ENCODE measurements at places on chromosomes 12 and 14.

DNA sequence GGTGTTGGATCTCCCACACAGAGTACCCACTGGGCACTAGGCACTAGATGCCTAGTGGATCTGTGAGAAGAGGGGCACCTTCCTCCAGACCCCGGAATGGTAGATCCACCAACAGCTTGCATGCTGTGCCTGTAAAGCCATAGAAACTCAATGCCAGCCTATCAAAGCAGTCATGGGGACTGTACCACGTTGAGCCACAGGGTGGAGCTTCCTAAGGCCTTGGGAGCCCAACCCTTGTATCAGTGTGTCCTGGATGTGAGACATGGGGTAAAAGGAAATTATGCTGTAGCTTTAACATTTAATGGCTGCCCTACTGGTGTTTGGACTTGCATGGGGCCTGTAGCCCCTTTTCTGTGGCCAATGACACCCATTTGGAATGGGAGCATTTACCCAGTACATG is 1024.9 kb downstream of the TMEM121 start:
- no peak for DNase-seq

- no peak for DNase-seq
These were observed 16.7 kb downstream of the EGLN3 start for GRCh38 chr14:33934043-33934750.

DNA sequence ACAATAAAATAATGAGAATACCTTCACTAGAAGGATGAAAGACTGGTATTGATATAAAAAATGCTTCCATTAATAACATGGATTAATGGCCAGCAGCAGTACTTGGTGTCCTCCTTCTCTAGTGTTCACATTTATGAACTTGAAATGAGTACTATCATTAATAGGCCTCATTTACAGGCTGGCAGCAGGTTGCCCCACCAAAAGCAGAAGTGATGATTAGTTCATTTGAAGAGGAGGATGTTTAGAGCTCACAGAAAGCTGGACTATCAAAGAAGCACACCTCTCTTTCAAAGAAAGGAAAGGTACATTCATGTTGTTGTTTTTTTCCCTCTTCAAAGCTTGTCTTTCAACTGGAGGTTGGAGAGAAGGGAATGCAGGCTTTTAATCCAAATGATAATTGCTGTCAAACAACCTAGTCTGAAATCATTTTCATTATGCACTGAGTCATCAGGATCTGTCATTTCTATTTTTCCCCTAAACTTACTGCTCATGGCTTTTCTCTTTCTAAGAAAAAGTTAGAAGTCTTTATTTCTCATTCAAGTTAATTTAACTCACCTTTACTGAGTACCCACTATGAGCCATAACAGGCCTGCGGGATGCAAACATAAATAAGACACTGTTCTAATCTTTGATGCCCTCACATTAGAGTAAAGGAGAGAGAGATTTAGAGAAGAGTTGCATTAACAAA is 157.9 kb upstream of the GRIP1 start:
- DNase-seq: no peak

GRCh38 chr14:20671597-20672283 is 12.6 kb upstream of the RNASE4 start:
- no peak for DNase-seq

GRCh38 chr12:118189741-118190191 is 53.8 kb downstream of the PEBP1 start:
- peak; percentile 58 for DNase-seq

DNA sequence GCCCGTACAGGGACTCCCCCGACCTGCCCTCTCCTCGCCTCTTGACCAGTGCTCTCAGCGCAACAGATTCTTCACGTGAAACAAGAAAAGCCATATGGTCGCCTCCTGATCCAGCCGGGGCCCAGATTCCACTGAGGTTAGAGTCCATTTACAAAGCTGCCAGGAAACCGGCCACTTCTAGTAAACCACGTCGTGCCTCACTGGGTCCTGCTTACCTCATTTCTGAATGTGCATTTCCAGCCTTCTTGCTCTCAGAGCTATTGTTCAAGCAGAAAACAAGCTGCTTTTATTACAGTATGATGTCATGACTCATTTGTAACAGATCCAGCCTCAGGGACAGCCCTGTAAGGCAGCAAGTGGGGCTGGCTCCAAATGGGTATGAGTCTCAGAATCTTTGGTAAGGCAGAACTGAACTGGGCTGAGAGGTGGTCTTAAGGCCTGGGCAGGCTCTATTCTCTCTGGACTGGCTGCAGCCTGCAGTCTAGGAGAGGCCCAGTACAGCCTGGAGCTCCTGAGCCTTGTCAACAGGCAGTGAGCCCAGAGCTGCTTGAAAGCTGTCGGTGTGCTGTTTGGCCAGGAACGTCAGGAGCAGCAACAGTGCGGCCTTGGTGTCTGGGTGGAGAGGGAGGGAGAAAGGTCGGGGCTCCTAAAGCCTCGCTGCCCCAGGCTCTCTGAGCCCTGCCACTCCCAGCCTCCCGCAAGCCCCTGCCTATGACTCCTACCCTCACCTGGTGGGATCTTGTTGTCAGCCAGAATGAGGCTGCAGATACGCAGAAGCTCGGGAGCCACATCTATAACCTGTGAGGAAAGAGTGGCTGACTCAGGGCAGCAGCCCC is 8.3 kb downstream of the REC8 start:
- peak; percentile 59 for DNase-seq

GRCh38 chr12:116325336-116325664 is 47.8 kb upstream of the MED13L start:
- DNase-seq: no peak
